B cell (primary cell): ENCODE measurements at places on chromosomes 5 and 9.

DNA sequence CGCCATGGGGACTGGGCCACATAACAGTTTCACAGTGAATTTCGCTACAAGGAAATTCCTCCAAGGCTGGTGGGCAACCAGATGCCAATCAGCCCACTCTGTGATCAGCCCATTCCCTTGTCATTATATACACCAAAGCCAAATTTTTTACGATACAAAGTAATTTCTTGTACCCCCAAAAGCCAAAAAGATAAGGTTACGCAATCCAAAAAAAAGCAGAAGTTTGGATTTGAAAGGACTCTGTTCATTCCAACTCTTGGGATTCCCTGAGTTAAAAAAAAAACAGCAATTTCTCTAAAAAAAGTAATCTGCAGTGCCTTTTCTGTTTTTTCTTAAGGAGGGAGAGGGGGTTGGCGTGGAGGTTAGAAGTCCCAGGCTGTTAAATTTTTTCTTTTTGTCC lies 166.8 kb downstream of the CDH10 start:
- no peak for DNase-seq

DNA sequence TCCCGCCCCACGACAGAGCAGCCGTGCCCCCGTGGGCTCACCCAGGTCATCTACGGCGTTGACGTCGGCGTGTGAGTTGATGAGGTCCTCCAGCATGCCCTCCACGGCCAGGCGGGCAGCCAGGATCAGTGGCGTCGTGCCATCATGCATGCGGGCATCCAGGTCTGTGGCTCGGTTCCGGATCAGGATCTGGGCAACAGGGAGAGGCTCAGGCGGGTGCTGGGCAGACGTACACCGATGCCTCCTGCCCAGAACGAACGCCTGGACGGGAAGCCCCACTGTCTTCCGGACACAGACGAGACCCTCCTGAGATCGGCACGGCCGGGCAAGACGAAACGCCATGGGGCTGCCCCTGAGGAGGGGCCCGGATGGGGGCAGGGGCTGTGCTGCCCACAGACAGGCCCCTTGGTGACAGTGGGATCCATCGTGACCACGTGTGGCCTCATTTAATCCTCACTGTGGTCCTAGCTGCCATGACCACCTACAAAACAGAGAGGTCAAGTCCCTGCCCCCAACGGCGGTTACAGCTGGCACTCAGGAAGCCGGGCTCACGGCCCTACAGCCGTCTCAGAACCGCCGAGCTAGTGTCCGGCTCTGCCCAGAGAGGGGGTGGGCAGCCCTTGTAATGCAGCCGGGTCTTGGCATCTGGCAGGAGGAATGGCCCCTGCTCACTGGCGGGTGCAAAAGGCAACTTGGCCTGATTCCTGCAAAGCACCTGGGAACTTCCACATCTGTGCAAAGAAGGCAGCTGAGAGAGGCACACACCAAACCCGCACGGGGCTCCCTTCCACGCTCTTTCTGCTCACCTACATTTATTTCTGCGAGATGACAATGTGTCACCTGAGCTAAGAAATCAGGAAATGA lies 16.5 kb upstream of the SEC16A start:
- DNase-seq = no peak

DNA sequence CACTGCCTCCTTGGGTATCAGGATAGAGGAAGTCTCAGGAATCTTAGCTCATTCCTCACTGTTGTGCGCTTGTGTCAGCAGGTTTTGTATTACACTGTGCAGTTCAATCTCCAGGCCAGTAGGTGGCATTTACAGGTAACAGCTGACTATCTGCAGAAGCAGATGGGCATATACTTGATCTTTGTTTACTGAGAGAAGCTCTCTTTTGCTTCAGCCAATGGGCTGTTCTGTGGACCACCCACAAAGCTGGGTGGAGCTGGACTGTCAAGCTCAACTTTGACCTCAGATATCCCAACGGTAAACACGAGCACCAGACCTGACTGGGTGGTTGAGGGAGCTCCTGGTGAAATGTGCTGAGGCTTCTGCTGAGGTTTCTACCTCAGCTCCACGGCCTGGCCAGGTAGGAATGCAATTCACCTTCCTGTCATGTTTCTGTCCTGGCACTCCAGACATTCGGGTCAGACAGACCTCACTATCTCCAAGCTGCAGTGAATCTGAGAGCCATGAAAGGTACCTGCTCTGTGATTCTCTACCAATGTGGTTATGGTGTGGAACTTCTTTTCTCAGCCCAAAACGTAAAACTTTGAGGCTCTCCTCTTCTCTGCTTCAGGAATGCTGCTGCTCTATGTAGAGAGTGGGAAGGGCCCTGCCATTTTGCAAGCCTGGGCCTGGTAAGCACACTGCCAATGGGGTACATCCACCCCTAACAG lies 167.9 kb upstream of the ACTBL2 start:
- peak; percentile 28 for DNase-seq

DNA sequence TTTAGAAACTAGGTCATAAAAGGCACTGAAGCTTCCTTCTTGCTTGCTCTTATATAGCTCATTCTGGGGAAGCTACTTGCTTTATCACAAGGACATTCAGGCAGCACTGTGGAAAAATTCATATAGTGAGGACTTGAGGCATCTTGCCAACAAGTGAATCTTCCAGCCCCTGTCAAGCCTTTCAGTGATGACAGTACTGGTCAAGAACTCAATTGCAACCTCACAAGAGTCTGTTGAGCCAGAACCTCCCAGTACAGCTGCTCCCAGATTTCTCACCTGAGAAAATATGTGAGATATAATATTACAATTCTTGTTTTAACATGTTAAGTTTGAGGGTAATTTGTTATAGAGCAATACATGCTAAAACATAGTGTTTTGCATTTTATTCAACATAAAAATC lies 2011.0 kb upstream of the NUDT12 start:
- DNase-seq = no peak

DNA sequence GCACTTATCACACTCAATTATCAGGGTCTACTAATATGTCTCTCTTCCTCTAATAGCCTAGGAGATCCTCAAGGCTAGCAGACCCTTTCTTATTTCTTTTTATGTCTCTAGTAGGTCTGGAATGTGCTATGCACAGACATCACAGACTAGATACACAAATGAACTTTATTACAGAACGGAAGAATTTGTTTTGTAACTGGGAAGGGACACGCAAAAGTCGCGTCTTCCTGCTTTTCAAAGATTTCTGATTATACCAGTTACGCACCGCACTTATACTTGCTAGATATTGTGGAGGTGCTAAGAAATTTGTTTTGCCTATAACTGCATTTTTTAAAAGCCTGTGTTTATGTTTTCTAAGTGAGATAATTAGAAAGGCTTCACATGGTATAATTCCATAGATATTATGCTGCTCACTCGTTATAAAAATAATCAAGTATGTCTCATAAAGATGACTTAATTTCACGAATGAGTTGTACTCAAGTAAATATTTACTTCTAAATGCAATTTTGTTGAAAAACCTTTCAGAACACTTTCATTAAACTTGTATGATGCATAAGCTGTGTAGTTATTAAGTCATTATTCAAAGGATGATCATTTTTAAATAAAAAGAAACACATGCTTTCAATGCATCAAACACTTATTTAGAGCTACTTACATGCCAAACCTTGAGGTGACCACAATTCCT lies 662.6 kb downstream of the ACTL7B start:
- DNase-seq = no peak
